ENCODE measurements at places on chromosomes 1 and 21.

GRCh38 chr1:239956263-239956662 is 135.4 kb upstream of the FMN2 start:
- DNase-seq, result no peak

DNA sequence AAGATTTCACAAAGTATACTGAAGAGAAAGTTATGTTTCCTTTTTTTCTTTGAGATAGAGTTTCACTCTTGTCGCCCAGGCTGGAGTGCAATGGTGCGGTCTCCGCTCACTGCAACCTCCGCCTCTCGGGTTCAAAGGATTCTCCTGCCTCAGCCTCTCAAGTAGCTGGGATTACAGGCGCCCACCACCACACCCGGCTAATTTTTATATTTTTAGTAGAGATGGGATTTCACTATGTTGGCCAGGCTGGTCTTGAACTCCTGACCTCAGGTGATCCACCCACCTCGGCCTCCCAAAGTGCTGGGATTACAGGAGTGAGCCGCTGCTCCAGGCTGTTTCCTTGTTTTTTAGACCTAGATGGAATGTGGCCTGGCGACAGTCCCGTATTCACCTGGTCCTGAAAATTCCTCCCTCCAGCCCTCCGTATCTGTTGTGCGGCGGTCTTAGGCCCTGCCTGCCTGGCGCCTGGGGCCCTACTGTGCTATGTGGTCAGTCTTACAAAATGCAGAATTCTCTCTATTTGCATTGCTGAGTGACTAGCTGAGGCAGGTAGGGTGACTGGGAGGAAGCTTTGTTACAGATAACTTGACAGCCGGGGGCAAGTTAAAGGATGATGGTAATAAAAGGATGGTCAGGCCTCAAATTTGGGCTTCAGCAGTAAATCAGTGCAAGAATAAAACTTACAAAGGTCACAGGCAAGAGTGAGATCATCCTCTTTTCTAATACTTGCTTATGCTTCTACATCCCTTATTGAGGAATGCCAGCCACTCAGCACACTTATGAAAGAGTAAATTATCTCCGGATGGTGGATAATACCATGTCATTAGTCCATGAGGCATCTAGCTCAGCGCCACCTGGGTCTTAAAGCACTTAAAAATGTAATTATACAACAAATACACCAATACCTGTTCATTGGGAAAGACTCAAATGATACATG is 30.3 kb downstream of the PARK7 start:
- DNase-seq, result no peak

DNA sequence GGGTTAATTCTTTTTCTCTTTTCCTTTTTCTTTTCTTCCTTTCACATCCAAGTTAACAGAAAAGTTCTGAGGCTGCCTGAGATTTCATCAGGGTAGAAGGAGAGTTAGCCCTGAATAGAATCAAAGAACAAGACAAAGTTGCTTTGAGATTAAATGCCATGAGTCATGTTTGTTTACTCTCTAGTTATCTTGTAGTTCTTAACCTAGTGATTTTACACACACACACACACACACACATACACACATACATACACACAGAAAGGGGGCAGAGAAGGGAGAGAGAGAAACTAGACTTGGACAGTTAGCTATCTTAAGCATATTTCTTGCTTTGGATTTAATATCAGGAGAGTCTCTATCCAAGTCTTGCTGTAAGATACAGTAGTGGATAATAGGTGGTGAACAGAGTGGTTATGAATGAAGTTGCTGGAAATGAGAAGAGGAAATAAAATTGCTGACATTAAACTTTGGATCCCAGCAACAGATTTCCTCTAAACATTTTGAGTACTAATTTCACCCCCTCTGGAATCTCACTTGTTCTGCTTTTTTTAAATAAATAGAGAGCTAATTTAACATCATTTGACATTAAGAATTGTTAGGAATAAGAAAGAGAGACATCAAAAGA is 19.9 kb downstream of the PLA2G4A start:
- no peak for DNase-seq

GRCh38 chr1:156097499-156098178 is 15.4 kb upstream of the MEX3A start:
- no peak for DNase-seq

DNA sequence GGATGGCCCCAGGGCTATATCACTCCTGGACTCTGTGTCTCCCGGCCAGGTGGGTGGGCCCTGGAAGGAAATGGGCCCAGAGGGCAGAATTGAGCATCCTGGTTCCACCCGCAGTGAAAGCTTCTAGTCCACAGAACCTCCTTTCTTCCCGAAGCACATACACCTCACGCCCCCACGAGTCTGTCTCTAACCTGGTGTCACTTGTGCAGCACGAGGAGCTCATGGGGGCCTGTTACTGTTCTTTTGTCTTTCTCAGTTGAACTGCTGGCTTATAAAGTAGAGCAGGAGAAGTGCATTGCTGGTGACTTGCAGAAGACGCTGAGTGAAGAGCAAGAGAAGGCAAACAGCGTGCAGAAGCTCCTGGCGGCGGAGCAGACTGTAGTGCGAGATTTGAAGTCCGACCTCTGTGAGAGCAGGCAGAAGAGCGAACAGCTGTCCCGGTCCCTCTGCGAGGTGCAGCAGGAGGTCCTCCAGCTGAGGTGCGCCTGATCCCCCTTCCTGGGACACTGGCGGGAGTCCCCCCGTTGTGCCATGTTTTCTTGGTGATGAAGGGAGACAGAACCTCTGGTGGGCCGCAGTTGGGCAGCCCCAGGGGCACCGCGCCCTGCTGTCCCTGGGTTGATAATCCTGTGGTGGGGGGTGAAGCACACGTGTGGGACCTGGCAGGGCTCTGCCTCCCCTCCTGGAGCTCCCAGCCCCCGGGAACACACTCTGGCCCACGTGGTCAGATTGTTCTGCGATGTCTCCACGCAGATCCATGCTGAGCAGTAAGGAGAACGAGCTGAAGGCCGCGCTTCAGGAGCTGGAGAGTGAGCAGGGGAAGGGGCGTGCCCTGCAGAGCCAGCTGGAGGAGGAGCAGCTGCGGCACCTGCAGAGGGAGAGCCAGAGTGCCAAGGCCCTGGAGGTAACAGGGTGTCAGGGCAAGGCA is 28.7 kb upstream of the DIP2A start:
- DNase-seq, result no peak

- DNase-seq, result no peak
Measured at GRCh38 chr1:231983588-231984193, 357.1 kb downstream of the DISC1 start.
